Central memory CD8-positive, alpha-beta T cell (primary cell): ENCODE measurements at places on chromosomes 3 and 15.

DNA sequence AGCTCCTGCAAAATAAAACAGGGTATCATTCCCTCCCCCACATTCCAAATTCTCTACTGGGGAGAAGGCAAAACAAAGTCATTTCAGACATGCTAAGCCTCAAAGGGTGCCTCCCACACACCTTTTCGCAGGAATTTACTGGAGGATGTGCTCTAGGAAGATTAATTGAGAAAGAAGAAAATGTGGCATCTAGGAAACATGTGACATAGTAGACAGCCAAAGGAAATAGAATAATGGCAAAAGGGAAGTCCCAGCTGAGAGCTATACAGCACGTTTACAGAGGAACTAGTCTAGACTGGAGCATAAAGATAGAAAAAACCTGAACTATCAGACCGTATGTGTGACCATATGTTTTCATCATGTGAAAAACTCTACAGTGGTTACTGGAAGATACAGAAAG, 58.8 kb upstream of the MELTF start:
- DNase-seq, result no peak

DNA sequence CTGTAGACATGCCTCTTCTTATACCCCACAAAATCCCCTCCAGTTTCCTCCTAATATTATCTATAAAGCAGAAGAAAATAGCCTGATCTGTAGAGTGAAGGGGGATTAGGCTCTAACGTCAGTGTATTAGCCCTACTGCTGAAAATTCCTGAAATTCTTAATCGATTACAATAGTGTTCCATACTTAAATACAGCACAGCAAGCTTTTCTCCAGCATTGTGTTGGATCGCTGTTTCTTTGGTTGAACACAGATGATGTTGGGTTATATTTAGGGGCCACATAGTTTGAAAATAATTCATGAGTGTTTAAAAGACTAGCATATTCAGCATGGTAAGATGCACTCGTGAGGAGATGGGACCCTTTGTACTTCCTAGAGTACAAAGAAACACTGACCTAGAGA, 52.5 kb downstream of the PIAS1 start:
- DNase-seq, result no peak

DNA sequence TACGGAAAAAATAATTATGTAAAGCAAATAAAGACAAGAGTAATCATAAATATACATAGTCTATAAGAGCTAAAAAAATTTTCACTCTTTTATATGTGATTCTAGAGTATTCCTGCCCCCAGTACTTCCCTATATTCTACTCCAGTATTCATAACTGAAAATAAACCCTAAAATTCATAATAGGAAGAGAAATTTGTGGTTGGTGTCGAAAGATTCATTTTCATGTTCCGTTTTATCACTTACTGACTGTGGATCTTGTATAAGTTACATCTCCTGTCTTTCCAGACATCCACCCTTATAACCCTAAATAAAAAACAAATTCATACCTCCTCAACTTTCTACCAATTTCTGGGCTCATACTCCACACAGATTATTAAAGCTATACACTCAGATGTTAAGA, 16.0 kb upstream of the MBNL1 start:
- no peak for DNase-seq

GRCh38 chr15:45653702-45654424, 19.0 kb downstream of the SQOR start:
- DNase-seq, result no peak

GRCh38 chr3:77718311-77718710, 678.4 kb downstream of the ROBO2 start:
- no peak for DNase-seq

DNA sequence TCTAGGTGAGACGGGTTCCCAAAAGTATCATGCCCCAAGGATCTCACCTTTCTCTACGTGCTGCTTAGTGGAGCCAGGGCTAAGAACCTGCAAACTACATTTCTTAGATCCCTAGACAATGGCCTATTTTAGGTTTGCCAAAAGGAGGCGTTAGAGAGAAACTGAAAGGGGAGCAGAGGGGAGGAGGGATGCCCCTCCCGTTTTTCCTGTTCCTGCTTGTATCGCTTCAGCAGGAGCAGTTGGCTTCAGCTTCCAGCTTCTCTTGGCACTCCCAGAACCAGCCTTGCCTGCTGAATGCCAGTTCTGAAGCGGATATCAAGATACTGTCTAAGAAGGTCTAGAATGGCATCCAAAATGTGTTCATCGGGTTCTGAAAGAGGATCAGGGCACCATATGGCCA, 58.4 kb upstream of the ABHD17C start:
- DNase-seq, result no peak

GRCh38 chr3:15873415-15873814, 75.6 kb upstream of the ANKRD28 start:
- DNase-seq, result no peak
